ENCODE measurements at places on chromosomes 12 and 14.

GRCh38 chr12:24991209-24992049 lies 42.5 kb upstream of the BCAT1 start:
- DNase-seq, result peak; percentile 81

DNA sequence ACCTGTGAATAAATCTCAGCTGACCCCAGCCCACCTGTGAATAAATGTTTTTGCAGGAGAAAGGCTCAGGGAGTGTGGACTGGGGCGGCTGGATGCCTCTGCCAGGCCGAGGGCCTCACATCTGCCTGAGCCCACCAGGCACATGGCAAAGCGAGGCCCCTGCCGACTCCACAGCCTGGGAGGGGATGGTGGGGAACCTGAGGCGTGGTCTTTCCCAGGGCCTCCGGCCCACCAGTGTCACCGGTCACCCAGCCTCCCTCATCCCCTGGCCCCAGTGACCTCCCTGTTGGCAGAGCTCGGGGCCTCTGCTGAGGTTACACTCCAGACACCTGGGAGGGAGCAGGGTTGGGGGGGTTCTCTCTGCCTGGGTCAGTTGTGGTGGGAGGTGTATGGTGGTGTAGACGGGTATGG lies 8.2 kb downstream of the NOC4L start:
- no peak for DNase-seq

DNA sequence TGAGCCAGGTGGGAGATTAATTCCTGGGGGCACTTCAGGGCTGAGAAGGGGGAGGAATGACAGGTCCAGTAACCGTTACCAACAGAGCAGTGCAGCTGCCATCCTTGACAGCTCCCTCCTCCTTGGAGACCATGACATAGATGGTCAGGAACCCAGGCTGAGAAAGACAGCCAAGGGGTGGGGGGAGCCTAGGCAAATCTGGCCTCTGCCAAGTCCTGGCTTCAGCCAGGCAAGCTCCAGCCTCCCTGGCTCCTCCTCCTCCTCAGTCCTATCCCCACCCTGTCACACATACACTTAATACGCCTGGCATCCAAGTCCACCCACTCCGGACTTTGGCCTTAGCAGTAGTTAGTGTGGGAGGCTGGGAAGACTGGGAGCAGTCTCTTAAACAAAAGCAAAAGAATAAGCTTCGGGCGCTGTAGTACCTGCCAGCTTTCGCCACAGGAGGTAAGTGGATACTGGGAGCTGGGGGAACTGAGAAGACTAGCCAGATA lies at the start of gene RDH5:
RDH5 (plus strand) TSS at position 323 of the 494 bp plus-strand sequence. CDS start 792 bp downstream, outside the sequence.
- DNase-seq, result no peak

- no peak for DNase-seq
Observed at GRCh38 chr14:97387252-97387874, 590.2 kb downstream of the VRK1 start.

GRCh38 chr12:84632556-84632955 lies 280.0 kb downstream of the SLC6A15 start:
- DNase-seq, result no peak

- no peak for DNase-seq
Observed at GRCh38 chr14:24606297-24606696, 3.2 kb downstream of the GZMH start.

GRCh38 chr12:5809586-5809985 lies 135.5 kb downstream of the ANO2 start:
- DNase-seq, result no peak

DNA sequence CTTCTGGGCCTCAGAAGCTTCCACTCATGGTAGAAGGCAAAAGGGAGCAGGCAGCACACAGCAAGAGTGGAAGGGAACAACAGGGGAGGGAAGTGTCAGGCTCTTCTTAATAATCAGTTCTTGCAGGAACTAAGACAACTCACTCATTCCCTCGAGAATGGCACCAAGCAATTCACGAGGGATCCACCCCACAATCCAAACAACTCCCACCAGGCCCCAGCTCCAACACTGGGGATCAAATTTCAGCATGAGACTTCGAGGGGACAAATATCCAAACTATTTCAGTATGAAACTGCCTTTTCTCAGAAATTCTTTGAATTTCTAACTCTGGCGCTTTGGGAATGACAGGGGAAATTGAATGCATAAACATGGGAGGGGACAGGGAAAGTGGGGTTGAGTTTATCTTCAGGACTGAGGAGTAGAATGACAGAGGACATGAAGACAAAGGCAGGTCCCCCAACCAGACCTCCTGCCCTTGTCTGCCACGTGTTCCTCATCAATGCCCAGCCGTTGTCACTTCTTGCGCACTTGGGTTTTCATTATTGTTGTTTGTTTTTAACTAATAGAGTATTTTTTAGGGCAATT lies 24.6 kb upstream of the APOF start:
- no peak for DNase-seq

GRCh38 chr14:50397390-50398188 lies 908 bp upstream of the CDKL1 start:
- DNase-seq, result no peak

DNA sequence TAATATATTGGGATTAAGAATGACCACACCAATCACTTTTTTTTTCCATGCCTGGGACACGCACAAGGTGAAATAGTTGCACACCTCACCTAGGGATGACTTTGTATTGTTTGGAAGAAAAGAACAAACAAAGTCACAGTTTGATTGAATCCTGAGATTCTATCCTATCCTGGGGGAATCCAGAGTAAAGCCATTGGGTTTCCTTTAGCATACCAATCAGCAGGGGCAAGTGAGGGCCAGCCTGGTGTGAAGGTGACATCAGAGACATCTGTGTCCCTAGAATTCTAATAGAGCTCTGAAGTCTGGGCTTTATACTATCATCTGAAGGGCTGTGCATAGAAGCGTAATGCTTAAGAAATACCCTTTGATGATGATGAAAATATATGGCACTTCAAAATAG lies 199.9 kb downstream of the STXBP6 start:
- DNase-seq, result no peak

DNA sequence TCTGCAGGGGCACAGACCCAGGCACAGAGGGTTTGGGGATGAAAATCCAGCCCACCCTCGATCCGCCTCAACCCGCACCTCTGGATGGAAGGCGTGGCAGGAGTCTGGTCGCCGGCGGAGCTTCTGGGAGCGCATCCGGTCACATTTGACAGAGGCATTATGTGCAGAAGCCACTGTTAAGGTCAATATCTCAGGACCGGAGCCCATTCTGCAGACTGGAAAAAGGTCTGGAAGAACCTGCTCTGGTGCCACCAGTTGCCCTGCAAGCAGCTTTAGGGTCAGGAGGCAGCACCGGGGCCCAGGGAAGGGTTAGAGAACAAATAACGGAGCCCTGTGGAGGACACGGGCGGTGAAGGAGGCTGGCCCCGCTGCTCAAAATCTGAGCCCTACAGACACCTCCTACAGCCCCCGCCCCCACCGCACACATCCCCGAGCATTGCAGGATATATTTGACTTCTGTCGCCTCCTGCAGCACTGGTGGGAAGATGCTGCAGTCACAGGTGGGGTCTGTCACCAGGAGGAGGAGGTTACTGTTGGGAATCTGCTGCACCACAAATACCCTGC lies 25.1 kb upstream of the LRTM2 start:
- no peak for DNase-seq

GRCh38 chr14:68627868-68628604 lies 164.8 kb downstream of the ZFP36L1 start:
- DNase-seq, result peak; percentile 54

DNA sequence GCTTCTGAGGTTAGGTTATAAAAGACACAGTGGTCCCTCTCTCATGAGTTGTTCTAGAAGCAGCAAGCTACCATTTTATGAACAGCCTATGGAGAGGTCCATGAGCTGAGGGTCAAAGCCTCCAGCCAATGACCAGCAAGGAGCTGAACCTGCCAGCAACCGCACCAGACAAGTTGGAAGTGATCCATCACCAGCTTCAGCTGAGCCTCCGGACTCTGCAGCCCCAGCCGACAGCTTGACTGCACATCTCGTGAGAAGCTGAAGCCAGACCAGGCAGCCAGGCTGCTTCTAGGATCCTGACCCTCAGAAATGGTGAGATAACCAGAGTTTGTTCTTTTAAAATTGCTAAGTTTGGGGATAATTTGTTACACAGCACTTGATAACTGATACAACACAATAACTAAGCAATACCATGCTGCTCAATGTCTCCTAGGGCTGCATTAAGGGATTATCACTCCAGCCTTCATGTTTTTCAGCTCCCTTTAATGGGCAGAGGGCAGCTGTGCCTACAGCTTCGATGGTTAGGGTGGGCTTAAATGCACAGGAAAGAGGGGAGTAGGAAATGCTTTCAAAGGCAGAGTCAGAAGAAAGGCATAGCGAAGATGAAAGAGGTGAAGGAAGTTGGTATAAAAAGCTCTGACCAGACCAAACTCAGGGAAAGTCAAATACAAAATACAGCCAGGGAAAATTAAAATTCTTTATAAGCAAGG lies 149.5 kb downstream of the RIMBP2 start:
- no peak for DNase-seq

- no peak for DNase-seq
Observed at GRCh38 chr12:52122904-52123303, 43.4 kb downstream of the SMIM41 start.

GRCh38 chr12:90299121-90299520 lies 590.5 kb upstream of the ATP2B1 start:
- DNase-seq, result peak; percentile 29

GRCh38 chr12:67148265-67148664 lies 120.9 kb upstream of the CAND1 start:
- no peak for DNase-seq

DNA sequence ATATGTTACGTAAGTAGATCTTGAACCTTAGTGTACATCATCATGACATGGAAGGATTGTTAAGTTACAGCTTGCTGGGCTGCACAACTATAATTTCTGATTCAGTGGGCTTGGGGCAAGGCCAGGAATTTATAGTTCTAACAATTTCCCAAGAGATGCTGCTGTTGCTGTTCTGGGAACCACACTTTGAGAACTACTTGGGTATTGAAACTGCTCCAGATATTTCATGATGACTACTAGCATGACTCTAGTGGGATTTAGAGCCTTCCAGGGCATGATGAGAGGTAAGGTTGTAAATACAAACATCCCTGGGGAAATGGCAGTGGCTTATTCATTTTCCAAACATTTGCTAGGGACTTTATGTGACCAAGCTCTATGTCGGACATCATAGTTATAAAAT lies 904.8 kb upstream of the SEL1L start:
- no peak for DNase-seq
